Naive thymus-derived CD8-positive, alpha-beta T cell (primary cell): ENCODE measurements at places on chromosomes 13 and 19. TPM values are rescaled to one million over a fixed set of nuclear protein-coding genes. Genes with fewer than 3 reads are reported as not detected.

- no peak for DNase-seq
- no peak overlapping the region for H3K27ac ChIP-seq
- no peak overlapping the region for H3K4me3 ChIP-seq
- no peaks in the 10 kb centered on the region for H3K36me3 ChIP-seq
- no peaks in the 10 kb centered on the region for H3K4me1 ChIP-seq
These were observed 1064.3 kb downstream of the DIAPH3 start for GRCh38 chr13:59099182-59099974.

GRCh38 chr13:113275387-113275786 lies 21.7 kb upstream of the LAMP1 start:
- DNase-seq, result peak; percentile 18
- H3K4me1 ChIP-seq, result peaks cover 11% of the 10 kb centered on the region
- H3K27ac ChIP-seq, result peak overlapping the region; percentile 30
- H3K27me3 ChIP-seq, result peaks cover 19% of the 10 kb centered on the region
- no peak overlapping the region for H3K4me3 ChIP-seq

- H3K4me3 ChIP-seq, result peak overlapping the region; percentile 89
- H3K27me3 ChIP-seq, result no peaks in the 10 kb centered on the region
- H3K27ac ChIP-seq, result peak overlapping the region; percentile 100
- peaks cover 1% of the 10 kb centered on the region for H3K36me3 ChIP-seq
- peaks cover 51% of the 10 kb centered on the region for H3K4me1 ChIP-seq
These were observed 587 bp downstream of the B9D2 start for GRCh38 chr19:41363371-41363752.

DNA sequence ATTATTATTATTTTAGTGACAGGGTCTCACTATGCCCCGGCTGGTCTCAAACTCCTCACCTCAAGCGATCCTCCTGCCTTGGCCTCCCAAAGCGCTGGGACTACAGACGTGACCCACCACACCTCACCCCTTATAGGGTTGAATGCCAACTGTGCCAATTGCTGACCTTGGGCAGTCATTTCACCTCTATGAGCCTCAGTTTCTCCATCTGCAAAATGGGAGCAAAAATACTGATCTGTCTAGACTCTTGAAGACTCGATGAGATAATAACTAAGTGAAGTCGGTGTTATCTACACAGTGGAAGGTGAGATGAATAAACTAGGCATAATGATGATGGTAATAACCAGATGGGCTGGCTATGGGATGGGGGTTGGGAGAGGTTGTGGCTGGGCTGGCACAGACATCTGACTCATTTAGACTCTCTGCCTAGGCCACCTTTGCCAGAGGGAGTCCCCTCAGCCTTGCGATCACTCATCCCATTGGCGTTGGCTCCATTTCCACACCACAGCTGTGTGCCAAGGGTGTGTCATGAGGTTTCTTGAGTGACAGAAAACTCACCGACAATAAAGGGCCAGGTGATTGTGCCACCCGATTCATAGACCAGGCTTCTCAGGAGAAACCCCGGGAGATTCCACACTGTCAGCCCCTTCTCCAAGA lies at the start of gene CASP14:
CASP14 (plus strand) TSS at position 596 of the 657 bp plus-strand sequence. CDS start 2,772 bp downstream, outside the sequence.
- H3K27ac ChIP-seq, result peak within 1 kb of the TSS; percentile 49
- DNase-seq, result no peak
- no peaks in the 10 kb centered on the region for H3K36me3 ChIP-seq
- H3K4me1 ChIP-seq, result no peaks in the 10 kb centered on the region
- no peak within 1 kb of the TSS for H3K4me3 ChIP-seq

DNA sequence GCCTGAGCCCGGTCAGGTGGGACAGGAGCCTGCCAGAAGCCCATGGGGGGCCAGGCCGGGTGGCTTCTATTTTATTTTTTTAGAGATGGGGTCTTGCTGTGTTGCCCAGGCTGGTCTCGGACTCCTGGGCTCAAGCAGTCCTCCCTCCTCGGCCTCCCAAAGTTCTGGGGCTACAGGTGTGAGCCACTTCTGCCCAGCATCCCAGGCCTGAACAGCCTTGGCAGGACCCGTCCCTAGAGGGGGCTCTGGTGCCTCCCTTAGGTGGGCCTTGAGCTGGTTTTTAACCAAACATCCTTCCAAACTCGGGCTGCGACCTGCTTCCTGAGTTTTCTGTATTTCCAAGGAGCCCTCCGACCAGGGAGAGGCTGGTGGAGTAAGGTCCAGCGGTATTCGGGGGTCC lies 10.5 kb downstream of the COMP start:
- peaks cover 12% of the 10 kb centered on the region for H3K4me1 ChIP-seq
- H3K36me3 ChIP-seq, result no peaks in the 10 kb centered on the region
- peaks cover 7% of the 10 kb centered on the region for H3K27me3 ChIP-seq
- H3K27ac ChIP-seq, result no peak overlapping the region

- H3K27ac ChIP-seq, result peak overlapping the region; percentile 74
- peaks cover 62% of the 10 kb centered on the region for H3K4me1 ChIP-seq
- no peaks in the 10 kb centered on the region for H3K27me3 ChIP-seq
- peaks cover 5% of the 10 kb centered on the region for H3K36me3 ChIP-seq
These were observed 42.2 kb upstream of the CEACAM21 start for GRCh38 chr19:41533671-41534215.

Gene NLRP9
- total RNA-seq, result not detected
